ENCODE measurements at places on chromosomes 12 and 14. TPM values are rescaled to one million over a fixed set of nuclear protein-coding genes. Genes with fewer than 3 reads are reported as not detected.

Gene LRTM2
- 0.05 TPM for total RNA-seq

Gene SERPINA9
- 0.05 TPM for total RNA-seq

GRCh38 chr12:131894981-131895639, 688 bp downstream of the ULK1 start:
- H3K27me3 ChIP-seq, result no peaks in the 10 kb centered on the region
- H3K4me3 ChIP-seq, result peak overlapping the region; percentile 93
- DNase-seq, result no peak
- H3K36me3 ChIP-seq, result no peaks in the 10 kb centered on the region

GRCh38 chr12:64798165-64798564, 26.3 kb upstream of the TBC1D30 start:
- H3K27me3 ChIP-seq, result no peaks in the 10 kb centered on the region
- no peaks in the 10 kb centered on the region for H3K36me3 ChIP-seq
- peaks cover 2% of the 10 kb centered on the region for H3K4me1 ChIP-seq
- no peak overlapping the region for H3K4me3 ChIP-seq

DNA sequence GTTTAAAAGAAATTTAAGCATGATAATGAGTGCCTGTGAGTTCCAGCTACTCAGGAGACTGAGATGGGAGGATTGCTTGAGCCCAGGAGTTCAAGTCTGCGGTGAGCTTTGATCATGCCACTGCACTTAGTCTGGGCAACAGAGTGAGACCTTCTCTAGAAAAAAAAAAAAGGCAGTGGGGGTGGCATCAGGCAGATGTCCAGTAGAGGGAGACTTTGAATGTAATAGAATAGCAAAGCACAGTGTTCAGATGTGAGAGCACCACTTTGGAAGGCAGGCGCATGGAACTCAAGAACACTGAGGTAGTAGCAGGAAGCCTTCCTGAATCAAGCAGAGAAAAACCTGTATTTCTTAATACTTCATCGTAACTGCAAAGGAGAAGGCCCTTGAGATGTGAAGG, 394.5 kb upstream of the GARIN6 start:
- no peaks in the 10 kb centered on the region for H3K36me3 ChIP-seq
- H3K4me1 ChIP-seq, result no peaks in the 10 kb centered on the region
- H3K4me3 ChIP-seq, result no peak overlapping the region
- no peaks in the 10 kb centered on the region for H3K27me3 ChIP-seq

DNA sequence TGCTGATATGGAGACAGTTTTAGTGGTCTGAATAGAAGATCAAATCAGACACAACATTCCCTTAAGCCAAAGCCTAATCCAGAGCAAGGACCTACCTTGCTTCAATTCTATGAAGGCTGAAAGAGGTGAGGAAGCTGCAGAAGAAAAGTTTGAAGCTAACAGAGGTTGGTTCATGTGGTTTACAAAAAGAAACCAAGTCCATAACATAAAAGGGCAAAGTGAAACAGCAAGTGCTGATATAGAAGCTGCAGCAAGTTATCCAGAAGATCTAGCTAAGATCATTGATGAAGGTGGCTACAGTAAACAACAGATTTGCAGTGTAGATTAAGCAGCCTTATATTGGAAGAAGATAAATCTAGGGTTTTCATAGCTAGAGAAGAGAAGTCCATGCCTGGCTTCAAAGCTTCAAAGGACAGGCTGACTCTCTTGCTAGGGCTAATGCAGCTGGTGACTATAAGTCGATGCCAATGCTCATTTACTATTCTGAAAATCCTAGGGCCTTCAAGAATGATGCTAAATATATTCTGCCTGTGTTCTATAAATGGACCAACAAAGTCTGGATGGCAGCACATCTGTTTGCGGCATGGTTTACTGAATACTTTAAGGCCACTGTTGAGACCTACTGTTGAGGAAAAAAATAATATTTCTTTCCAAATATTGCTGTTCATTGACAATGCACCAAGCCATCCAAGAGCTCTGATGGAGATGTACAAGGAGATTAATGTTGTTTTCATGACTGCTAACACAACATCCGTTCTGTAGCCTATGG, 361.0 kb downstream of the DPF3 start:
- H3K36me3 ChIP-seq, result no peaks in the 10 kb centered on the region
- no peak overlapping the region for H3K27ac ChIP-seq
- no peaks in the 10 kb centered on the region for H3K27me3 ChIP-seq
- H3K4me1 ChIP-seq, result no peaks in the 10 kb centered on the region
- no peak for DNase-seq
- H3K4me3 ChIP-seq, result no peak overlapping the region
